ENCODE measurements at places on chromosomes 11 and 22.

- DNase-seq, result peak; percentile 67
These were observed 3.1 kb downstream of the IFITM1 start for GRCh38 chr11:316891-317301.

GRCh38 chr11:101202614-101203013 lies 73.0 kb upstream of the PGR start:
- DNase-seq, result no peak

DNA sequence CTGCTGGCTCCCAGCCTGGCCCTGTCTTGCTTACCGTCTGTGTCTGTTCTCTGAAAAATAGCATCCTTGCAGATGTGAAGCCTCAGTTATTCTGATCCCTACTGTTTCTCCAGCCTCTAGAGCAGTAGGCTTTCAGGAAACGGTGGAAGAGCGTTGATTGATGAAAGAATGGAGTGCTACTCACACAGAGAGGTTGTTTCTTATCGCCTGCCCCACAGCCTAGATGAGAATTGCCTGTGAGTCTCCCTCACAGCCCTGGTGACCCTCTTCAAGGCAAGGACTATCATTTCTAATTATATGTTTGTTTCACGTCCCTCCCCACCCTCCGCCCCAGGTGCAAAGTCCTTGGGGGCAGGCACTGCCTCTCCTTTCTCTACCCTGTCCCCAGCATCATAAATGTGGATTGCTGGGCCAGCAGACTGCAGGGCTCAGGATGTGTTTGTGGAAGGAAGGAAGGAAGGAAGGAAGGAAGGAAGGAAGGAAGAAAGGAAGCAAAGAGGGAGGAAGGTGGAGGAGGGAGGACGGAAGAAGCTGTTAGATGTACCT lies 575.3 kb upstream of the B3GAT1 start:
- no peak for DNase-seq

GRCh38 chr11:3855808-3856491 lies 486 bp downstream of the STIM1 start:
- peak; percentile 57 for DNase-seq

DNA sequence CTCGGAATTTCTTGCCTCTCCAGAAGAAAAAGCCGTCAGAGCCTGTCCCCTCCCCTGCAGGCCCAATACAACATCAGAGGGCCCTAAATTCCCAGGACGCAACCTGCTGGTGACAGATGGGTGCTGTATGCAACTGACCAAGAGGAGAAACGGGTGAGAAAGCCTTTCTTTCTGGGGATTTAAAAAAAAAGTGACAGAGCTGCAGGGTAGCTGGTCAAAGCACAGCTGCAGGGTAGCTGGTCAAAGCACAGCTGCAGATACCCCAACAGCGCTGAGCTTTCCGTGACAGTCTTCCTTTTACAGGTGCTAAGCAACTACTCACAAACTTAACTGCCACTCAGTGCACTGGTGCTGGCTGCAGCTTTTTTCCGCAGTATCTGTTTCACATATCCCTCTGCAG lies 17.8 kb downstream of the AP1B1 start:
- DNase-seq, result peak; percentile 66

DNA sequence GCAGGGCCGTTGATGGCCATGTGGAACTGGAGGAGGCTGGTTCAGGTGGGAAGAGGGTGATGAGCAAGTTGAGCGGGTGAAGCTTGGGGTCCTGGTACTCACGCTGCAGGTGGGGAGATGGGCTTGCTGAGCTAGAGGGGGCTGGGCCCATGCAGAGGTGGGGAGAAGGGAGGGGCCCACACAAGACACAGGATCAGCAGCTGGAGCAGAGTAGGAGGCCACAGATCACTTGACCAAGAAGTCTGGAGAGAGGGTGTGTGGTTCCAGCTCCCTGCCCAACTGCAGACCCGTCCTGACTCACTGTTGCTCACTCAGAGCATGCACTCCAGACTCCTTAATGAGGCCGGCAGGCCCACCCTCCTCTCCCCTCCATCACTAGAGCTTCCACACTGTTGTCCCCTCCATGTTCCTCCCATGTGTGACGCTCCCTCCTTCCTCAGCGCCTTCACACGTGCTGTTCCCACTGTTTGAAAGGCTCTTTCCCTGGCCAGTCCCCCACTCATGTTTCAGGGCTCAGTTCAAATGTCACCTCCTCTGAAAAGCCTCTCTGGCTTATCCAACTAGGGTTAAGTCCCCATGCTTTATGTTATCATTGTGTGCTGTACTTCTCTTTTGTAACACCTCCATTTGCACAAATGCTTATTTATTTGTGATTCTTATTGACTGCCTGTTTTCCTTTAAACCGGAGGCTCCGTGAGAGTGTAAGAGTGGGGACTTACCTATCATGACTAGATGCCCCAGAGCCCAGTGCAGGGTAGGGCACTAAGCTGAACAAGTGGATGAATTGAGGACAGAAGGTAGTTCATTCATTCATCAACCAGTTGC lies 2.3 kb downstream of the CCDC86 start:
- DNase-seq, result no peak

- no peak for DNase-seq
These were observed 69.2 kb upstream of the PRR5 start for GRCh38 chr22:44632541-44633396.

GRCh38 chr11:47033439-47033838 lies 96.9 kb downstream of the CSTPP1 start:
- peak; percentile 18 for DNase-seq

DNA sequence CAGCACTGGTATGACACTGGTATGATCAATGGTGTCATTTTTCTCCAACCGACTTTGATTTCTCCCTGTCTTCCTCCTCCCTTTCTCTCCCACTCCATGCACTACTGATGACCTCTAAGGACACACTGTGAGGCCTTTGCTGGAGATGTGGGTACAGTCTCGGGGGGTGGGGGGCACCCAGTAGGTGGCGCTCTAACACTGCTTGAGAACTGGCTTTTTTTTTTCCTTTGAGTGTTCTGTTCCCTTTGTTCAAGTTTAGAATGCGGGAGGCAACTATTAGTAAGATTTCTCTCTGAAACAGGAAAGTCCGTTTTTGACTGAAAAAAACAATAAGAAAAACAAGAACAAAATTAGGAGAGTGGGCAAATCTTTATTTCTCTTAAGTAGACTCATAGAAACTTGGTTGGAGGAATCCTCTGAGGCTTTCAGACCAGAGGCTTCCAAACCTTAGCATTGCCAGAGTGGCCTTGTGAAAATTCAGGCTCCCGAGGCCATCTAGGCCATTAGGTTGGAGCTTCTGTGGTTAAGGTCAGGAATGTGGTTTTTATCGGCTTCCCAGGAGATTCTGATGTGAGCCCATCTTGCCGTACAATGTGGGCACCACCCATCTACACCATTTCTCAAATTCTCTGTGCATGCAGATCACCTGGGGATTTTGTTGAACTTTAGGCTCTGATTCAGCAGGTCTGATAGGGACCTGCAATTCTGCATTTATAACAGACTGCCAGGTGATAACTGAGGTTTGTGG lies 43.2 kb downstream of the PANX1 start:
- peak; percentile 73 for DNase-seq

GRCh38 chr11:118334745-118335144 lies 7.8 kb downstream of the CD3D start:
- no peak for DNase-seq

- DNase-seq, result no peak
These were observed 100.9 kb downstream of the FAM76B start for GRCh38 chr11:95688501-95689222.

DNA sequence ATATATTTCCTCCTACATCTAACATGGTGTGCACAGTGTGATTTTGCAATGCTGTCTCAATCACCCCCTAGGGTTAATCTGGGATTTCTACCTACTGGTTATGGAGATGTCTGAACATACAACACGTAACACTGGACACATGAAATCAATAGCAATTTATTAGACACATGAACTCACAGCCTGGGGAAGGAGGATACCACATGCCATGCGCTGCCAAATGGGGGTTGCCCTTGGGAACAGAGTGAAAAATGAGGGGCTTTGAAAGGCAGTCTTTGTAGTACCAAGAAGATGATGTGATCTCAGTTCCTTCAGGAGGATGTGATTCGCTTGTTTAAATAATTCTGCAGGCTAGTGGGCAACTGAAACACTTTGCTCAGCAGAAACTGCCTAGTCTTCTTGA lies 253.6 kb upstream of the LRRC4C start:
- DNase-seq, result no peak

DNA sequence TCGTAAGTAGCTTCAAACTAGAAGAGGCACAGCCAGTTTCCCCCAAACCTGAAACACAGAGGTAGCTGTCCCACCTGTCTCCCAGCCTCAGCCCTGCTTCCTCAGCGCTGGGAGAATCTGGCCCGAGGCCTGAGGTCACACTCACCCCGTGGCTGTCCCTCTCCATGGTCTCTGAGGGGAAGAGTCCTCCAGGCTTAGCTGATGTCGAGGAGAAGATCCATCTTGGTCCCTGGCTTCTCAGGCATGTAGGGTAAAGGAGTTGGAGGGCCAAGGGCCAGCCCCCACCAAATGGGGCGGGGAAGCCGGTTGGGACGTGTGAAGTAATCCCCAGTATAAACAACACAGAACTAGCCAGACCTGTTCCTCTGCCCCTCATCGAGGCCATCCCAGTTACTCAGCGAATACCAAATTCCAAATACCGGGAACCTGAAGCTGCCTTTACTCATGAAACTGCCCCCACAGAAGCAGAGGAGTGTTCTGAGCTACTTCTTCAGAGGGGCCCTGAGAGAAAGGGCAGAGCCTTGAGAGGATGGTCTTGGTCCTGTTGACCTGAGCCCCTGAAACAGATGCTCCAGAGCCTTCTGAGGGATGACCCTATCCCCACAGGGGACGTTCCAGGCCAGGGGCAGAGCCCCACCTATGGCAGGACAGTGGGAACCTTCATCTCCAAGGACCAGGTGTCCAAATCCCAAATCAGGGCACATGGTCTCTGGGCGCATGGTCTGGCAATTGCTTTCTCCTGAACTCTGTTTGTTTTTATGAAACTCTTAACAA lies at the start of gene TMPRSS13:
TMPRSS13 (minus strand) TSS at position 261 of the 774 bp plus-strand sequence; CDS start at position 166, 95 bp downstream.
- DNase-seq, result peak; percentile 94

DNA sequence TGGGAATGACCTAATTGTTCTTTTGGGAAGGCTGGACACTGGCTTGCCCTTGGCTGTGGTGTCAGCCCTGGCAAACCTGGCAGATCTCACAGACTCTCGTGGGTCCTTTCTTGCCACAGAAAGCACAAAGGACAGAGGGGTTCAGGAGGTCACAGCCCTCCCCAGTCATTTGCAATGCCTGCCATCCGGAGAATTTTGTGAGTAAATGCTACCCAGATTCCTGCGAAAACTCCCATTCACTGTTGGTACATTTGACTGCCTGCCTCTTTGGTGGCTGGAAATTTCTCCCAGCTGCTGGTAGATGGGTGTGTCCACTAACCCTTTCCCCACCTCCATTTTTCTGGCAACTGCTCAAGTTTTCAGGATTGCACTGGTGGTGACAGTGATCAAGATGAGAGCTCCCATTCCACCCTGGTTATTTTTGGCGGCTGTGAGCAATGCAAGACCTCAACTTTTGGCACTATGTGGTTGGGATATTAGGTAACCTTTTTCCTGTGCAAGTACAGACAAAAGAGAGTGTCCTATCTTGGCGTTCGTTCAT lies 155.7 kb downstream of the NAV2 start:
- no peak for DNase-seq

GRCh38 chr22:19836512-19836911 lies 18.2 kb downstream of the GNB1L start:
- no peak for DNase-seq

- peak; percentile 5 for DNase-seq
These were observed 387.7 kb downstream of the TMEM135 start for GRCh38 chr11:87425391-87425790.

DNA sequence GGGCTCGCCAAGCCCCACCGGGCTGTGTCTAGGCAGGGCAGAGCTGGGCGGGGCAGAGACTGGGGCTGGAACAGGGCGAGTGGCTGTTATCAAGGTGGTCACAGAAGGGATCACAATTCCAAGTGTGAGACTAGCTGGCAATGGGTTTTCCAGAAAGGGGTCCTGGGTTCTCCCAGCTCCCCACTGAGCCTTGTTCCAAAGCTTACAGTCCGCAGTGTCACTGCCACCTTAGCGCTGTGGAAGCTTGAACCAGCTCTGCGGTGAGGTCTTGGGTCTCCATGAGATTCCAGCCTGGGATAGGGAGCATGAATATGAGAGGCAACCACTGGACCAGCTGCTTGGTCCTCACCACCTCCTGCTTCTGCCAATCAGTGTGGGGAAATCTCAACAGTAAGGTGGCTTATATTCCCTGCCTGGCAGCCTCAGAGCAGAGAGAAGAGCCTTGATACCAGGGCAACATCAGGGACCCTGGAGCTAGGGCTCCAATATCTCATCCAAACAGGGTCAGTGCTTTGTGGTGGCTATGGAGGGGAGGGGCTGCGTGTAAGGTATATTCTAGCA lies 831 bp downstream of the CD44 start:
- DNase-seq, result peak; percentile 89

GRCh38 chr11:68297812-68298658 lies 14.4 kb upstream of the LRP5 start:
- peak; percentile 89 for DNase-seq

DNA sequence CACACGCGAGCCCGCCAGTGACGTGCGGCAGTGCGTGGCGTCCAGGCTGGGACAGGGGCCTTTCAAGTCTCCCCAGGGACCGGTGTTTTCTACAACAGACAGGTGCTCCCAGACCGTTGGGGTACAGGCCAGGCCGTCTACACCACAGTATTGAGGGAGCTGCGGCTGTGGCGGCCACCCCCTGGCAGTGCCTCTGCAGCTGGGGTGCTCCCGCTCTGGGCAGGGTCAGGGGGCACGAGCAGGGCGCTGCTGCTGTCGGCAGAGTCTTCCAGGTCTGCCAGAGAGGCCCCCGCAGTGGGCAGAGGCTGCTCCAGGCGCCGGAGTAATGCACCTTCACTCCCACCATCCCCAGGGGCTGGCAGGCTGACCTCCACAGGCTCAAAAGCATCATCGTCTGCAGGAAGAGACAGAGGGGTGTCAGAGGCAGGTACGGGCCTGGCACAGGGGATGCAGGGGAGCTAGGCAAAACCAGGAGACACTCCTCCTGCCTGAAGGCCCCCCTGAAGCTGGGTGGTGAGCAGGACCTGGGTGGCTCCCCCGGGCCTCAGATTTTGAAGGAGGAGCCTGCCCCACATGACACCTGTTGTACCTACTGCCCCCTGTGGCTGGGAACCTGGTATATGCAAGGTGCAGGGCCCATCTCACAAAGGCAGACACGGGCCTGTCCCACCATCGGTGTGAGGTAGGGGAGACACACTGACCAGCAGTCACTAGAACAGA lies 83.3 kb downstream of the DGCR2 start:
- DNase-seq, result no peak

- DNase-seq, result no peak
These were observed 368.6 kb upstream of the B3GAT1 start for GRCh38 chr11:134780486-134781147.

DNA sequence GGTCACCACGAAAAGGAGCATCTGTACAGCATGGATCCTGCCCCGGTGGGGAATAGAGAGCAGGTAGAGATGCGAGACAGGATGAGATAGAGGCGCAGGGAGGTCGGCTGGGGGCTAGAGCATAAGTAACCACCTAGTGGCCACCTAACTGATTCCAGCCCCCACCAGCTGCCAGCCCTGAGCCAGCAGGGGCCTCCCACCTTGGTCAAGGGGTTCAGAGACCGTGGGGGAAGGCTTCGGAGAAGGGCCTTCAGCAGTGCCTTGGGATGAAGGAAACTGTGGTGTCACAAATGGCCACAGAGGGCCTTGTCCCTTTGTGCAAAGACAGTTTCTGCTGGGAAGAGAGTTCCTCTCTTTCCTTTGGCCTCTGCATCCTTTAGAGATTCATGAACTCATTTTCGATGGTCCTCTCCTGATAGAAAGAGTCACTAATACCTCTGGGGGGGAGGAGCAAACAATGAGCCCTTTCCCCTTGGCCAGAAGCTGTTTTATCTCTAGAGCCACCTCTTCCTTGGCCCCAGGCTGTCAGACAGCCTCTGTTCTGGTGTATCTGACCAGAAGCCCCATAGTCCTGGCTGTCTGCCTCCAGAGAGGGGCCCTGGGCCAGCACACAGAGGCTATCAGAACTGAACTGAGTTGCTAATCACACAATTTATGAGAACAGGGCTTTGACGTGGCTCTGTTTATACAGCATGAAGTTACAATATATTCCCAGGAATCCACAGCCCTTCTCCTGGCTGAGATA lies 146.0 kb downstream of the PARVA start:
- peak; percentile 82 for DNase-seq
